CD4-positive, alpha-beta T cell treated with Interleukin-10 for 1 hour (primary cell): ENCODE measurements at places on chromosomes 4 and X.

DNA sequence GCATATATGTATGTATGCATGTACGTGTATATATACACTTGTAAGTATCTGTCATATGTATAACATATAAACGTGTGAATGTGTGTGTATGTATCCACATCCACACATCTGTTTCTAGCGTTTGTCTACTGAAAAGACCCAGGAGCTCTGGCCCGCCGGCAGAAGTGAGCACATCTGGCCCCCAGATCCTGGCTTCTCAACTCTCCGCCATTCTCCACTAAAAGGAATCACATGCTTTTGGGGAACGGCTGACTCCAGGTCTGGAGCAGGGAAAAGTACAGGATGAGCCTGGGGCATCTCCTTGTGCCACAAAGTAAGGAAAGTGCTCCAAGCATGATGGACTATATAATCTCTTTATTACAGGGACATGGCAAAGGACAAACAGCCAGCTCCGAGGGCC is 143.7 kb downstream of the AFAP1 start:
- no peak for DNase-seq

DNA sequence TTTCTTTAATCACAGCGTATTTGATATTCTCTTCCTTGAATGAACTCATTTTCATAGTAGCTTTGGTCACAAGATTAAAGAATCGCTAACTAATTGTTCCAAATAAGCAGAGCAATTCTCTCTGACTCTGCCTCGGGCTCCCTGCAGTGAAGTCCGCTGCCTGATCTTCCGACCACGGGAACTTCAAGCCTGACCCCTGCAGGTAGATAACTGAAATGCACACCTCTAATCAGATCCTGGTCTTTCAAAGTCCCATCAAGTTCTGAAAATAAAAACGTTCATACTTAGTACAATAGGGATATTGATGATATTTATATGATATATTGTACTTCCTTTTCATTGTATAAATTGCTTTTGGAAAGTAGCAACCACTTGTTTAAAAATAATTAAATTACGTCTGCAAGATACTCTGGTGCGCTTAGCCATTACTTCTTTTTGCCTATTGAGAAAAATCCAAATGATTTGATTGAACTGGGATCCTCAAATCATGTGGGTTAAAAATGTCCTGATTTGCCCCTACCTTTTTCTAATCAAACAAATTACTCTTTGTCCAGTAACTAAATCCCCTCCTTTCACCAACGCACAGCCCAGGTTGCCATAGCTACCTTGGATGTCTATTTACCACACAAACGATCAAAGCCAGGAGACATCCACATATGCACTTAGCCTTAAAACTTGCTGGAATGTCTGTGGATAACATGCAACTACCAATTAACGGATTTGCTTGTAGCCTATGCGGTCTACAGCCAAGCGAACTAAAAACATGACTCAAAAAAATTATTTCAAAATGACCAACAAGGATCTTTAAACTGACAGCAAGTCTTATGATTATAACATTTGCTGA is 4.2 kb downstream of the MID1 start:
- DNase-seq = no peak

DNA sequence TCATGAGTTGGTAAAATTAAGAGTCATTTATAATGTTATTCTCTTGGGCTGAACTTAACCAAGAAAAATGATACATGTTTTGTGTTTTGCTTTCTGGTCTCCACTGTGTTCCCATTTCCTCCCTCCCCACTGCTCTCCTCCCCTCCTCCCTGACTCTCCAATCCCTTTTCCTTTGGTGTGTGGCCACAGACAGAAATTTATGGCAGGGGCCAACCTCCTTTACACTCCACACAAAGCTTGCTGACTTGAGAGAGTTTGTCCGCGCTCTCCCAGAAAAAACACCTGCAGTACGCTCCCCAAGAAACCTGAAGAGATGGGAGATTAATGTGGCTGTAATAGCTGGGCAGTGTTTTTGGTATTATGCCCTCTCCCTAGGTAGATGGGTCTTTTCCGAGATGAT is 88.9 kb downstream of the ALPK1 start:
- no peak for DNase-seq

- DNase-seq = no peak
Observed at GRCh38 chr4:7763788-7764187, 175.9 kb downstream of the AFAP1 start.

DNA sequence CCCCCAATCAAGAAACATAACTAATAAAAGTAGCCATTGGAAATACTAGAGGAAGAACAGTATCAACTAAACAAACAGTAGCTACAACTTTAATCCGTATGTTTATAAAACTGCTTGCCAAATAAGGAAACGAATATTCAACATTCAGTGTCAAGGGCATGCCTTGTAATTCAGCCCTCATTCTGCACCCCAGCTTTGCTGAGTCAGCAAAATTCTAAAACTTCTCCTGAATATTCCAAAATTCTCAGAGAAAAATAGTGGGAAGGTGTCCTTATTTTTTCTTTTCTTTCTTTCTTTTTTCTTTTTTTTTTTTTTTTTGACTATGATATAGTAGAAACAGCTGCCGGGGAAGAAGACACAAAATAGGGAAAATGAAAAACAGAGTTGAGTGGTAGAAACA is 344.8 kb upstream of the MAGEC2 start:
- DNase-seq = no peak

DNA sequence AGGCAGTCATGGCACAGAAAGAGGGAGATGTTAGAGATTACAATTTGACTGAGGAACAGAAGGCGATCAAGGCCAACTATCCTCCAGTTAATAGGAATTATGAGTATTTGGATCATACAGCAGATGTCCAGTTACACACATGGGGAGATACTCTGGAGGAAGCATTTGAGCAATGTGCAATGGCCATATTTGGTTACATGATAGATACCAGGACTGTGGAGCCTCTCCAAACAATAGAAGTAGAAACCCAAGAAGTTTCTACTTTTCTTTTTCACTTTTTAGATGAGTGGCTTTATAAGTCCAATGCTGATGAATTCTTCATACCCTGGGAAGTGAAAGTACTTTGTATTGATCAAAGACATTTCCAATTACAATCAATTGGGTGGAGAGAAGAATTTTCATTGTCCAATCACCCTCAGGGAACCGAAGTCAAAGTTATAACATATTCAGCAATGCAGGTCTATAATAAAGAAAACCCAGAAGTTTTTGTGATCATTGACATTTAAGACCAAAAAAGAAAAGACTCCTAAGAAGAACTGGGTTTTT is 139.1 kb downstream of the MAB21L2 start:
- no peak for DNase-seq

GRCh38 chr4:180683186-180683585 is 1560.0 kb upstream of the TENM3 start:
- no peak for DNase-seq

GRCh38 chrX:129556806-129557315 is 16.8 kb downstream of the OCRL start:
- DNase-seq = no peak

- DNase-seq = no peak
Observed at GRCh38 chr4:76745240-76745639, 152.7 kb downstream of the SOWAHB start.

- no peak for DNase-seq
Observed at GRCh38 chr4:32061916-32062315, 1341.7 kb downstream of the PCDH7 start.

- DNase-seq = no peak
Observed at GRCh38 chrX:153624196-153625091, 22.6 kb upstream of the DUSP9 start.

DNA sequence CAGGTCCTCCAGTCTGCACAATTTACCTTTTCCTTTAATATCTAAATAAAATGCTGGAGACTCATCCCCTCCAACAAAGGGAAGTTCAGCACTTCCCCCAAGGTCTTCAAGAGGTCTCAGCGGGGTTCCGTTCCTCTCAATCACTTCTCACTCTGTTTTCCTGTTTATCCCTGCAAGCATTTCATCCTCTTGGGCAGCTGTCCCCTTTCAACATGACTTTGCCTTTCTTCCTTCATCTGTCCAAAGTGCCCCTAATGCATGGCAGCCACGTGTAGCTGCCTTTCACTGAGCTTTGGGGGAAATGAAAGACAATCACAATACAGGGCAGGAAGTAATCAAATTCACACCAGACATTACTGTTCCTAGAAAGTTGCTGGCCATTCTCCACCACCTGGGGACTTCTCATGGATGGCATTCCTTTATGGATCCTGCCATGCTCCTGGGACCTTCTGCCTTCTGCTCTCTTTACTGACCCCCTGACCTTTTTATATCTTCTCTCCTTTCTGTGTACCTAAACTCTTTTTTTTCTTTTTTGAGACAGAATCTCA is 79.7 kb upstream of the USP9X start:
- DNase-seq = no peak
